Activated naive CD4-positive, alpha-beta T cell (primary cell): ENCODE measurements at places on chromosomes 6 and 20.

DNA sequence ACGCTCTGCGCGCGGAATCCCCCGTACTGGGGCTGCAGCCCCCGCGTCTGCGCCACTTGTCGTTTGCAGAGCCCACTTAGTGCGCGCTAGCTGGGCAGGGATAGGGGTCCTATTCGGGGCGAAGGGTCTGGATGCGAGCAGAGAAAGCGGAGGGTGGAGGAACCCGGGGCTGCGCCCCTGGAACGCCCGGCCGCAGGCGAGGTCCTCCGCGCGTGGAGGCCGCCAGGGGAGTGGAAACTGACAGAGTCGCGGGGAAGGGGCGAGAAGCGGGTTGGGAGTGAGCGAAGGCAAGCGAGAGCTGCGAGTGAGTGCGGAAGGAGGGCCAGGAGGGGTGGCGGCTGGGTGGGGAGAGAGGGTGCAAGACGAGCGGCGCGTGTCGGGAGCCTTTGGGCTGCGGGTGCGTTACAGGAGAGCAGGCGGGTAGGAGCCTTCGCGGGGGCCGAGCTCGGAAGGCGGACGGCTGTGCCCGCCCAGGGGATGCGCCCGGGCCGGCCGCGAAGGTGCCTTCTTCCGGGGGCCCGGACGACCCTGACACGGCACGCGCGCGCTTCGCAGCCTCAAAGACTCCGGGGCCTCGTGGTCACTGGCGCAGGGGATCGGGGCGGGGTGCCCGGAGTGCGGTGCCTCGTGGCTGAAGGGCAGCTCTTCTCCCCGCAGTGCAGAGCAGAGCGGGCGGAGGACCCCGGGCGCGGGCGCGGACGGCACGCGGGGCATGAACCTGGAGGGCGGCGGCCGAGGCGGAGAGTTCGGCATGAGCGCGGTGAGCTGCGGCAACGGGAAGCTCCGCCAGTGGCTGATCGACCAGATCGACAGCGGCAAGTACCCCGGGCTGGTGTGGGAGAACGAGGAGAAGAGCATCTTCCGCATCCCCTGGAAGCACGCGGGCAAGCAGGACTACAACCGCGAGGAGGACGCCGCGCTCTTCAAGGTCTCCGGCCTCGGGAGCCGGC, 1.2 kb downstream of the IRF4 start:
- peak; percentile 25 for DNase-seq

- no peak for DNase-seq
Observed at GRCh38 chr6:1233924-1234323, 78.0 kb upstream of the FOXQ1 start.

- no peak for DNase-seq
Observed at GRCh38 chr20:62168061-62168460, 14.8 kb upstream of the MTG2 start.

- DNase-seq, result no peak
Observed at GRCh38 chr20:14622796-14623195, 285.4 kb upstream of the FLRT3 start.

GRCh38 chr6:74840953-74841352, 364.9 kb downstream of the COL12A1 start:
- DNase-seq, result no peak

- DNase-seq, result no peak
Observed at GRCh38 chr20:35491823-35492222, 36.4 kb downstream of the CEP250 start.

GRCh38 chr20:62946918-62947317, 5.6 kb upstream of the SLC17A9 start:
- no peak for DNase-seq

GRCh38 chr6:1479095-1479494, 89.7 kb downstream of the FOXF2 start:
- no peak for DNase-seq

- DNase-seq, result no peak
Observed at GRCh38 chr6:149335924-149336608, 18.6 kb downstream of the TAB2 start.

- no peak for DNase-seq
Observed at GRCh38 chr6:411402-412145, 20.0 kb downstream of the IRF4 start.

DNA sequence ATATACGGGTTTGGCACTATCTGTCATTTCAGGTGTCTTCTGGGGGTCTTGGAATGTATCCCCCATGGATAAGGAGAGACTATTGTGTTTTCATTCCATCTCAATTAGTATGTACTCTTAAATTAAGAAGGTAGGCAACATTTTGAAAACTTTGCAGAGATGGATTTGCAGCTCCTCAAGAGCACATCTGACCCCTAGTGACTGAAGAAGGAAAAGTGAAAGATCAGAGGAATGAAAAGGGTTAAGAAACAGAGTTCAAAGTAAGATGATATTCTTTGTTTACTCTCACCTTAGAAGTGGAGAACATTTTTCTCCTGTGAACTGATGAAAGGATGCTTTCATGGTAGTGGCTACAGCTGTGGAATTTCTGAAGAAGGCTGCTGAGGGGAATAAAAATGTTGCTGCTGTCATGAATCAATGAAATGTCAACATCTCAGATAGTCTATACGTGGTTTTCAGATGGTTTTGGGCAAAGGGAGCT, 41.5 kb downstream of the SH3BGRL2 start:
- DNase-seq, result no peak

GRCh38 chr6:68134796-68135195, 500.3 kb upstream of the ADGRB3 start:
- DNase-seq, result no peak

- no peak for DNase-seq
Observed at GRCh38 chr20:61682996-61683681, 382.5 kb downstream of the TAF4 start.

DNA sequence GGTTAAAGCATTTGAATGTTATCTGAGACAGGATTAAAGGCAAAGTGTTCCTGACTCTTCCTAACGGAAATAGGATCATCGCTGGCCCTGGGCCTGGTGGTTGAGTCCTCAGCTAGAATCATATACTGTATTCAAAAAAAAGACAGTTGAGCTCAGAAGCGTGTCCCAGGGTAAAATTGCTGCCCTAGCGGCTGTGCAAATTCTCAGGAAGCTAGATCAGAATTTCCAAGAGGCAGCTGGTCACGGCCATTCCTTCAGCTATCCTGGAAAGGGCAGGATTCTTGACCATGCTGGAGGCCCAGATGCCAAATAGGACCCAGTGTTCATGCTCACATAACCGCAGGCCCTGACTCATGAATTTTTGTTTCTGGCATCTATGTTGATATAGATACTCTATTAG, 67.4 kb downstream of the STMND1 start:
- no peak for DNase-seq

DNA sequence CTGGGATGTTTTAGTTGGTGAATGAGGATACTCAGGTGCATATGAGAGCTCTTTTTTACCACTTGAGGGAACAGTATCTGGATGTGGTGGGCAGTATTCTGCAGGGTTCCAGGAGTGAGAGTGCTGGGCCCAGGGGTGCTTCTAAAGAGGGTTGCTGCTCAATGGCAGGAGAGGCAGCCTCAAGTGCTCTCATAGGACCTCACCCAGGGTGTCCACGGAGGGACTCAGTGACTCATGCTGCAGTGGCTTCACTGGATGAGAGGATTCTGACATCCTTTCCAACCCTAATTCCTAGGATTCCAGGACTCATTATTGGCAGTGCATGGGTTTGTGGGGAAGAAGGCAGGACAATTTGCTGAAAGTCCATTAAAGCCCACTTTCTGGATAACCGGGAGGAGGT, 176.6 kb upstream of the FERMT1 start:
- no peak for DNase-seq

GRCh38 chr6:129730477-129731165, 20.6 kb upstream of the ARHGAP18 start:
- DNase-seq, result no peak

- DNase-seq, result no peak
Observed at GRCh38 chr6:93293872-93294271, 125.5 kb downstream of the EPHA7 start.
